ENCODE measurements at places on chromosomes 12 and 14. TPM values are rescaled to one million over a fixed set of nuclear protein-coding genes. Genes with fewer than 3 reads are reported as not detected.
A peak's percentile ranks its signal among the peaks of the same experiment; 100 is the strongest.

FAIM2 gene
- not detected for total RNA-seq

LRRC9 gene
- not detected for total RNA-seq

LRRIQ1 gene
- 2.7 TPM for total RNA-seq

SLC2A3 gene
- 23.0 TPM for total RNA-seq

SRRM4 gene
- not detected for total RNA-seq

KRT75 gene
- not detected for total RNA-seq

NEUROD4 gene
- total RNA-seq: not detected

IL23A gene
- total RNA-seq: not detected

ST8SIA1 gene
- total RNA-seq: 0.17 TPM

OR6C65 gene
- total RNA-seq: not detected

KRT4 gene
- not detected for total RNA-seq

C1S gene
- 3.1 TPM for total RNA-seq

DNA sequence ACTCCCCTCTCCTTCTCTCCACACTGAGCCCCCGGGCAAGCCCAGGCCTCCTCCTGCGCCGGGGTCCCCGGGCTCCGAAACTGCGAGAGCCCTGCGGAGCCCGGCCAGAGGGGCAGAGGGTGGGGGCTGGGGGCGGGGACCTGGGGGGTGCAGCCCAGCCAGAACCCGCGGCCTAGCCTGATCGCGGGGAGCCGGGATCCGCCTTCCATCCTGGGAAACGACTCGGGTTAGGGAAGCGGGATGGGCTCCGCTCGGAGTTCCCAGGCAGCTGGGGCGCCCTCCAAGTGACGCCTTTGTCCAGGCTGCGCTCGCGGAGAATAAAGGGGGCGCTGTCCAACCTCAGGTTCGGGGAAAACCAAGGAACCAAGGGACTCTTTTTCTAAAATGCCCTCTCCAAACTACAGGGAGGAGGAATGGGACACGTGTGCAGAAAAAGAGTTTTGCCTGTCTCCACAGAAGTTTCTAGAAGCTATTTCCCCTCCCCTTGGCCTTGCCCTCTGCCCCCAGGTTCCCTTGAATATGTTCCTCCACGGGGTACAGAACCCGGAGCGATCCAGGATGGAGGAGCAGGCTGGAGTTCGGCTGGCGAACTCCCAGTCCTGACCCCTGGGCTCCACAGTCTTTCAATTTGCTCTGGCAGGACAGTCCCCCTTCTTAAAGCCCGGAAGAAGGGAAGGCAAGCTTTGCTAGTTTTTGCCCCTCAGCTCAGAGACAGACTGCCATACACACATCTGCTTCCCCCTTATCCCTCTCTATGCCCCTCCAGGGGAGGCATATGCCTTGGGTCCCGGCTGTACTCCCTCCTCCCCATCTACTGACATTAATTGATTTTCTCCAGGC lies 13.9 kb downstream of the NKX2-1 start:
- DNase-seq: no peak
- peaks cover 100% of the 10 kb centered on the region for H3K27me3 ChIP-seq
- H3K27ac ChIP-seq: no peak overlapping the region
- no peak overlapping the region for H3K4me3 ChIP-seq
- H3K4me1 ChIP-seq: no peaks in the 10 kb centered on the region

GRCh38 chr14:91410771-91411536 lies 6.7 kb downstream of the CCDC88C start:
- H3K27ac ChIP-seq: no peak overlapping the region
- H3K27me3 ChIP-seq: no peaks in the 10 kb centered on the region

- DNase-seq: no peak
- peaks cover 2% of the 10 kb centered on the region for H3K4me1 ChIP-seq
These were observed 7.9 kb downstream of the PFKM start for GRCh38 chr12:48126953-48127630.

DNA sequence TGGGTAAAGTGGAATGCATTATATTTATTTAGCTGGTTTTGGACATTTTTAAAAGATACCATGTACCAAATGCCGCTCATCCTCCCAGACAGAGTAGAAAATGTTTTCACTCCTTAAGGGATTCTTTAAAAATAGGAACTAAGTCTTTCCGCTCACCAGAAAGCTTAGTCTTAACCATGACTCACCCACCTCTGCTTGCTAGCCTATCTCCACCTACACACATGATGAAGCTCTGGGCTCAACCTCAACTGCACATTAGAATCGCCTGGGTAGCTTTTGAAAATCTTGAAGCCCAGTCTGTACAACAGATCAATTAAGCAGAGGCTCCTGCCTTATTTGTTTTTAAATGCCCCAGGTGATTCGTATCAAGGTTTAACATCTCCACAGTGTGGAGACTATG lies 260.5 kb downstream of the NEDD1 start:
- DNase-seq: no peak
- peaks cover 51% of the 10 kb centered on the region for H3K27me3 ChIP-seq
- no peaks in the 10 kb centered on the region for H3K4me1 ChIP-seq
- H3K4me3 ChIP-seq: no peak overlapping the region

DNA sequence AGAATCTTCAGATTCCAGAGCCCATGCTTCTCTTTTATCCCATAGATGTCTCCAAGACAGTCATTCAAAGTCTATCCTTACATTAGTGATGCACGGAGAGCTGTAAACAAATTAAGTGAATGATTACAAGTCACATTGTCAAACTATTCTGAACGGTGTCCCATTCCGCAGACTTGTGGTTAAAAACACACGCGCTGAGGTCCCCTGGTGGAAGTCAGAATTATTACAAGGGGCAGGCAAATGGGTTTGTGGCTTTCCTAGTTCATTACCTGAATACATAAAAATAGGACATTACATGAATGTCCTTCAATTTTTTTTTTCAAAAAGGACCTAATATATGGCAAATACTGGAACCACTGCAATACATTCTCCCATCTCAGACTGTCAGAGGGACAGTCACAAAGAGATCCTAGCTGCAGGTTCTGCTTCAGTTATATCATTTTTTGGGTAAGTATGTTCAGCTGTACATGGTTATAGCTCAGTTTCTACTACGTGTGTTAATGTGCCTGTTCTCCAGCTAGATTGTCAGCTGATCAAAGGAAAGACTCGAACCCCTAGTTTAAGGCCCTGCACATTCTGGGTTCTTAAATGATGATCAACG lies 53.1 kb upstream of the STON2 start:
- H3K4me1 ChIP-seq: no peaks in the 10 kb centered on the region
- no peak overlapping the region for H3K4me3 ChIP-seq
- no peak overlapping the region for H3K27ac ChIP-seq
- peak; percentile 66 for DNase-seq
- H3K27me3 ChIP-seq: no peaks in the 10 kb centered on the region

- H3K27me3 ChIP-seq: no peaks in the 10 kb centered on the region
- no peak overlapping the region for H3K27ac ChIP-seq
- H3K36me3 ChIP-seq: no peaks in the 10 kb centered on the region
- H3K4me3 ChIP-seq: no peak overlapping the region
- peaks cover 4% of the 10 kb centered on the region for H3K4me1 ChIP-seq
These were observed 24.7 kb upstream of the MYBPC1 start for GRCh38 chr12:101570047-101570446.

DNA sequence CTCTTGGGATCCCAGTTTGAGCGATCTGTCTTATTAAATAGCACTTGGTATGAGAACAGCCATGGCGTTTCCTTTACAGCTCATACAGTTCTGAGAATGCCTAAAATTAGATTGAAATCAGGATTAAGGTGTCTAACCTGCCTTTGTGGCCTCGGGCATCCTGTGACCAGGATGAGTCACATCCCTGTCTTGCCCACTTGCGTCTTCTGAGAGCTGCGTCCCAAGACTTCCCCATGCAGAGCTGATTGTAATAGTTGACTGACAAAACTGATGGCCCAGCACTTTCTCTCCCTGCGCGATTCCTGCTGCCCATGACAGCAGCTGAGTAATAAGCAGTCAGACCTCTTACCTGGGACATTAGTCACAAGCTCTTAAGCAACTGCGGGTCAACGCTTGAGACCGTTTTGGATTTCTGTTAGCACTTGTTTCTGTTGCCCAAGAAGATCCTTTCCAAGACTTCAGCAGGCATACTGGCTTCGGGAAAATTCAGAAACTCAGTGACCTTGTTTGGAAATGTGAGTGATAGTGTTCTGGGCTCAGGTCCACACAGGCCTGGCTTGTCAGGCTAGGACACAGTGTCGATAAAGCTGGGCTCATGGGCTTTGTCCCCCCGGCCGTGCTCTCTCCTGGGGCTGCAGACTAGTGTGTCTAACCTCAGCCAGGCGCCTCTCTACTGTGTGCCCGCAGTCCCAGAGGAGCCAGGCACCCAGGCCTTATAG lies 169.9 kb upstream of the HIF1A start:
- no peaks in the 10 kb centered on the region for H3K36me3 ChIP-seq
- H3K27me3 ChIP-seq: no peaks in the 10 kb centered on the region
- DNase-seq: no peak

GRCh38 chr14:96161636-96162035 lies 43.0 kb upstream of the BDKRB2 start:
- H3K27me3 ChIP-seq: no peaks in the 10 kb centered on the region
- H3K4me3 ChIP-seq: no peak overlapping the region
- H3K4me1 ChIP-seq: no peaks in the 10 kb centered on the region
- H3K27ac ChIP-seq: no peak overlapping the region

DNA sequence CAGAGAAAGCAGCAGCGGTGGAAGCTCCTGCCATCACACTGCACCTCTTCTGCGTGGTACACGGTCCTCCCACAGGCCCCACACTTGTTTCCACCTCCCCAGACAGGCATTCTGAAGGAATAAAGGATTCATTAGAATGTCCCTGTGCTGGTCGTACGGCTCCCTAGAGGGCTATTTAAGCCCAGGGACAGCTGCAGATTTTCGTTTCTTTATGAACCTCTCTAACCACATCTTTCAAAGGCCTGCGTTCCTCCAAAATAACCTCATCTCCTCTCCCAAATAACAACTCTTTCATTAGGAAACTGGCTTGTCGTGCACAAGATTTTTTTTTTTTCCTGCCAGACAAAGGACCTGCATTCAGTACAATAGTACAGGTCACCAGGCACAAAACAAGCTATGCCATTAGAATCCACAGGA lies 12.7 kb downstream of the CSRP2 start:
- DNase-seq: peak; percentile 58
- peaks cover 8% of the 10 kb centered on the region for H3K4me1 ChIP-seq
- H3K4me3 ChIP-seq: no peak overlapping the region

DNA sequence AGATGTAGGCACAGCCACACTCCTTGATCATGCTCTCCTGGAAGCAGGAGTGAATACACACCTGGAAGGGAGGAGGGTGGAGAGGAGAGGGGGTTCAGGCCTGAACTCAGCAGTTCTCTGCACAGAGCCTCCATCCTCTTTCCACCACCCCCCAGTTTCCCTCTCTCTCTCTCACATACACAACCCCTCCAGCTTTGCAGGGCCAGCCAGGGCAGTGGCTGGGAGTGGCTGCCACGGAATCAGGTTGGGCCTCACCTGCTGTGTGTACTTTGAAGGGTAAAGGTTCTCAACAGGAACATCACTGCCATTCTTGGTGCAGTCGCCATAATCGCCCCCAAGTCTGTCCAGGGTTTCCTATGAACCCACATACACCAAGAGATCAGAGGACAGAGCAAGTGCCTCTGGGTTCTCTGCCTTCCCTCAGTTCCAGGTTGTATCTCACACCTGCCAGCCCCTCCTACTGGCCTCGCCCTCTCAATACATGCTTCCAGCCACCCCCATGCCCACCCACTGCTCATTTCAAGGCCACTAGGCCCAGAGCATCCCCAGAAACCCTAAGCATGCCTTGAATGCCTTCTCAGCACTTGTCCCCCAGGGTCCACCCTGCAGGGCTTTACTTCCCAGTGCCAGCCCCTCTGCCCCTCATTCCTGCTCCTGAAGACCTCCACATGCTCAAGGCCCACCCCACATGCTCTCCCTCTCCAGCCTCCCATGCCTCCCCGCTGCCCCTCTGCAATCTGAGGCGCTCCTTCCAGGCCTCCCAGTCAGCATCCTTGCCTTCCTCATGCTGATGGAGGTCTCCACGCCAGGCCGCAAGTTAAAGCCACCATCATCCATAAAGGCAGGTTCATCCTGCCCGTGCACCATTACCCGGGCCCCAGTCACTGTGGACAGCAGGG lies 12.9 kb upstream of the TNFRSF1A start:
- no peak for DNase-seq
- H3K27ac ChIP-seq: no peak overlapping the region
- H3K4me3 ChIP-seq: no peak overlapping the region
- no peaks in the 10 kb centered on the region for H3K27me3 ChIP-seq
- H3K36me3 ChIP-seq: no peaks in the 10 kb centered on the region

DNA sequence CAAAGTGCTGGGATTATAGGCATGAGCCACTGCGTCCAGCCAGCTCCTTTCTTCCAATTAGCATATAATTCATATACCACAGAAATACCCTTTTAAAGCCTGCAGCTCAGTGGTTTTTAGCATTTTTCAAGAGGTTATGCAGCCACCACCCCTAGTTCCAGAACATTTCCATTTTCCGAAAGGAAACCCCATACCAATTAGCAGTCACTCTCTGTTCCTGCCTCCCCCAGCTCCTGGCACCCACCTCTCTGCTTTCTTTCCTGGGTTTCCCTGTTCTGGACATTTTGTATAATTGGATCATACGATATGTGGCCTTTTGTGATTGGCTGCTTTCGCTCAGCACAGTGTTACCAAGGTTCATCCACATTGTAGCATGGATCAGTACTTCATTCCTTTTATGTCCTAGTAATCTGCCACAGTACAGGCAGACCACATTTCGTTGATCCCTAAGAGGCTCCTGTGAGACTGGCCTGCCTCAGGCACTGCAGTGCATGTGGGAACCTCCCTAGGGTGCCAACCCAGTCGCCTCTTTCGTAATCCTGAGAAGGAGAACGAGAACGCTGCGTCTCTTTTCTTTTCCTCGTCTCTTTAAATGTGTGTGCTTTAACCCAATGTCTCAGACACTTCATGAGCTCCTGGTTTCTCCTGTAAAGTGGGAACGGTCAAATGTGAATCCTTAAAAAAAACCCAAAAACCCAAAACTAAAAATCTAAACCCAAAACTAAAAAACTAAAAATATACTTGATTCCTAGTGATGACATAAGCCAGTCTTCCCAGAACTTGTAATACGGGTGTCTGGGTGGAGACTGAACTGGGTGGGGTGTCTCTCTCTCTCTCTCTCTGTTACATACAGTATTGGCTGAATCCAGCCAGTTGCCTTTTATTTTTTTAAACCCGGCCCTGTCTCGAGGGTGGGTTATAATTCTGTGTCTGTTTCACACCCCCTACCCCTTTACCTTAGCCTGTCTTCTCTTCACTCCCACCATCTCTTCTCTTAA lies 14.7 kb downstream of the AACS start:
- H3K4me1 ChIP-seq: peaks cover 11% of the 10 kb centered on the region
- no peaks in the 10 kb centered on the region for H3K27me3 ChIP-seq
- no peak overlapping the region for H3K4me3 ChIP-seq

GRCh38 chr12:57694459-57695019 lies 607 bp downstream of the OS9 start:
- peaks cover 13% of the 10 kb centered on the region for H3K36me3 ChIP-seq
- DNase-seq: no peak
- peak overlapping the region; percentile 73 for H3K27ac ChIP-seq
- H3K27me3 ChIP-seq: no peaks in the 10 kb centered on the region

- no peaks in the 10 kb centered on the region for H3K27me3 ChIP-seq
- DNase-seq: no peak
- H3K36me3 ChIP-seq: no peaks in the 10 kb centered on the region
- peaks cover 44% of the 10 kb centered on the region for H3K4me1 ChIP-seq
- H3K4me3 ChIP-seq: no peak overlapping the region
These were observed 41.5 kb downstream of the WDR20 start for GRCh38 chr14:102181187-102181586.

All from A673 (cell line).